Iris pigment epithelial cell (primary cell): ENCODE measurements at places on chromosomes 13 and 19.
A peak's percentile ranks its signal among the peaks of the same experiment; 100 is the strongest.

DNA sequence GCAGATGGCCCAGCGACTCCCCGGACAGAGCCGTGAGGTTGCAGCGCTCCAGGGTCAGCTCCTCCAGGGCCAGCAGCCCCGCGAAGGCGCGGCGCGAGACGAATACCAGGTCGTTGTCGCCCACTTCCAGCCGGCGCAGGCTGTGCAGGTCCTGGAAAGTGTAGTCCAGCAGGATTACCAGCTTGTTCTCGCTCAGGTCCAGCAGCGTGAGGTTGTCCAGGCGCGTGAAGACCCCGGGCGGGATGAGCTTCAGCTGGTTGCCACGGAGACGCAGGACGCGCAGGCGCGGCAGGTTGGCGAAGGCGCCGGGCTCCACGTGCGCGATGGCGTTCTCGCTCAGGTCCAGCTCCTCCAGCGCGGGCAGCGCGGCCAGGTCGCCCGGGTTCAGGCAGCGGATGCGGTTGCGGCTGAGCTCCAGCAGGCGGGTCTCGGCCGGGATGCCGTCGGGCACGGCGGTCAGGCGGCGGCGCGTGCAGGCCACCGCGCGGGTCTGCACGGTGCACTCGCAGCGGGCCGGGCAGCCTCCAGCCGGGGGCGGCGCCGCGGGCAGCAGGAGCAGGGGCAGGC is 9.3 kb upstream of the PEAK3 start:
- no peak for DNase-seq

- DNase-seq: no peak
Measured at GRCh38 chr19:39710333-39710890, 6.1 kb downstream of the LGALS14 start.

DNA sequence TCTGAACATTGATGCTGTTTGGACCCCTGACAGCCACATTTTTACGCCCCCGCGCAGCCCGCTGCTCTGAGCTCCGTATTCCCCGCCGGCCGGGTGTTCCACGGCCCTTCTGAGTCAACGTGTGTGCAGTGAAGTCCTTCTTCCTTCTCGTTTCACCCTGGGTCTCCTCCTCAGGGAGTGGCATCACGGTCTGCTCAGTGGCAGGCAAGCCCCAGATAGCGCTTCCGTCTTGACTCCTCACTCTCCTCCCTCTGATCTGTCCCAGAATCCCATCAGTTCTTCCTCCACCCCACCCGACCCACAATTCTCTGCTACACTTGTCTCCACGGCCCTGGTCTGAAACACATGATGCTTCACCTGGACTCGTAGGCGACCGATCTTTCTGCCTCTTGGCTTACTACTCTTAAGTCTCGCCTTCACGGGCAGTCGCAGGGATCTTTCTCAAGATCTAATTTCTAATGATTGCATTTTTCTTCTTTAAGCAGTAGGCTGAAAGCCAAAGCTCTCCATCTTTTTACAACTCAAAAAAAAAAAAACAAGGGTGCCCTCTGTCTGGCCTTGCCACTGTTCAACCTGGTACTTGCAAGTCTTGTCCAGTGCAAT is 33.9 kb downstream of the CCNE1 start:
- peak; percentile 40 for DNase-seq

GRCh38 chr19:49333418-49333805 is 1.8 kb upstream of the CD37 start:
- peak; percentile 39 for DNase-seq

DNA sequence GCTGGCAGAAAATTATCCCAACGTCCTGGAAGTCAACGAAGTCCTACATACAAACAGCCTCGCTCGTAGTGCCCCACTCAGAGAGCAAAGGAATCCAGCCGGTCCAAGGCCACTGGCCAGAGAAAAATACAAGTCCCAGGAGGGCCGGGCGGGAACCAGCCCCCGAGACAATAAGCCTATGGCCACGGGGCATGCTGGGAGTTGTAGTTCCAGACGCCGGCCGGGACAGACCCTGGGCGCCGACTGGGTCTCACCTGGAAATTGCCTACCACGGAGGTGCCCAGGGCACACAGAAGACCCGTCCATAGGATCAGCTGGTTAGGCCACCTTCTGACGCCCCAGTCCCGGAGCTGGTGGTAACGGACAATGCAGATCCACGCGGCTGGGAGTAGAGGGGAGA is 5.4 kb downstream of the TMEM150B start:
- peak; percentile 43 for DNase-seq

DNA sequence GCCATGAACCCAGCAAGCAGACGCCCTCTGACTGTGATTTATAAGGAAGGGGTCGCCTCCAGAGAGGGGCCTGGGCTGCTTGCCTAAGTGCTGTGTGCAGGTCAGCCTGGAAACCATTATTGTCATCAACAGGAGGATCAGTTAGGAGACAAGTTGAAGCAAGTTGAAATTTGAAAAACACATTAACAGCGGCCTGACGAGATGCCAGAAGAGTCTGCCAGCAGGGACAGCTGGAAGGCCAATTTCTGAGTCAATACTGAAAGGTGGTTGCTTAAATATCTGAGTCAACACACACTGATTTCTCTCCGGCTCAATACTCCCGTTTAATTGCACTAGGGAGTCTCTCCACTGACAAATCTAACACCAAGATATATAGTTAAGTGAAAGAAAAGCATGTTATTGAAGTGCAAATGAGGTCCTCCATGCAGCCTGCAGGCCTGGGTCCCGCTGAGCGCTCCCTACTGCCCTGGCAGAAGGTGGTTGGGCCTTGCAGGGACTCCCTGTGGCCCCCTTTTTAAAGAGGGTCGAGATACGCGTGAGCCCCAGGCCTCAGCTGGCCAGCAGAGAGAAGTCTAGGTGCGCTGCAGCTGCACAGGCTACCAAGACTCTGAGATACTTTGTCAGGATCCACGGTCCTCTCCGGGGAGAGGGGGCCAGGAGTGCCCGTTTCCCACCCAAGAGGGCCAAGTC is 91.1 kb downstream of the RNASEH2B start:
- DNase-seq: peak; percentile 14

- no peak for DNase-seq
Measured at GRCh38 chr13:104831831-104832230, 1703.6 kb downstream of the EFNB2 start.

GRCh38 chr13:75468602-75469001 is 13.4 kb downstream of the TBC1D4 start:
- DNase-seq: no peak

DNA sequence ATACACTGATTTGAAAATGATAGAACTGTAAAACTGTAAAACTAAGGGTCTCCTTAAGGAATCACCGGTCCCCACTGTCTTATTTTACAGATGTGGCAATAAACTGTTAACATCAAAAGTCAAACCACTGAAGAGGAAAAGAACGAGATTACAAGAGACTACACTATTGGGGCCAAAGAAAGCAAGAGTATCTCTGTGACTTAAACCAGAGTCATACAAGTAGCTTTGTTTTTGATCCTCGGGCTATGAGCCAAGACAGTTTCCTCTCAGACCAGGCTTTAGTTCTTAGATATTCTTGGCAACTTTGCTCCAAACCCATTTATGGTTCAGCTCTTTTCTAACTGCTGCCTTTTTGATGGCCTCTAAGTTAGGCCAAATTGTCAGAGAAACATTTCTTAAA is 113.8 kb downstream of the TBC1D4 start:
- peak; percentile 94 for DNase-seq

DNA sequence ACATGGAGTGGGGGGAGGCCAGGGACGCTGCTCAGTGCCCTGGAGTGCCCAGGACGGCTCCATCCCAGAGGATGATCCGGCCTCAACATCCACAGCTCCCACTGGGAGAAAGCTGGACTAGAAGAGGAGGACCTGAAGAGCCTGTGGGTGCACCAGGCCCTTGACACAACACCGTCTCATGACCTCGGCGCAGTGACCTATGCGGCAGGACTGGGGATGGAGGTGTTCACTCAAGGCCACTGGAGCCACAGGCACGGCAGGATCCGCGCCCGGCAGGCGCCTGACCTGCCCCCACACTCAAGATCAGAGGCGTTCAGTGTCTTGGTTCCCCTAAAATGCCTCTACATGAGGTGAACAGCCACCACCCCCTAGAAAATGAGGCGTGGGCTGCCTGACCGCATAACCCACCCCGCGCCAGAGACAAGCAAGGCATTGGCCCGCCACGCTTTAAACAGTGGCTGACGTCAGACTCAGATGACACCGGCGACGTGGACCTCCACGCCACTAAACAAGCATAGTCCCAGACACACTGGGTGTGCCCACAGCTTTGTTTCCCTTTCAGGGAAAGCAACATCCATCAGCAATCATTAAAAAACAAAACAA is 8.0 kb downstream of the SGTA start:
- DNase-seq: no peak

GRCh38 chr13:97505017-97505416 is 71.0 kb downstream of the RAP2A start:
- DNase-seq: no peak

GRCh38 chr13:55570371-55570770 is 1570.3 kb upstream of the PRR20A start:
- no peak for DNase-seq

- DNase-seq: peak; percentile 71
Measured at GRCh38 chr13:24050292-24050711, 110.2 kb upstream of the SPATA13 start.
